Vagina (tissue), 2 donors: ENCODE measurements at places on chromosomes 7 and 10.

DNA sequence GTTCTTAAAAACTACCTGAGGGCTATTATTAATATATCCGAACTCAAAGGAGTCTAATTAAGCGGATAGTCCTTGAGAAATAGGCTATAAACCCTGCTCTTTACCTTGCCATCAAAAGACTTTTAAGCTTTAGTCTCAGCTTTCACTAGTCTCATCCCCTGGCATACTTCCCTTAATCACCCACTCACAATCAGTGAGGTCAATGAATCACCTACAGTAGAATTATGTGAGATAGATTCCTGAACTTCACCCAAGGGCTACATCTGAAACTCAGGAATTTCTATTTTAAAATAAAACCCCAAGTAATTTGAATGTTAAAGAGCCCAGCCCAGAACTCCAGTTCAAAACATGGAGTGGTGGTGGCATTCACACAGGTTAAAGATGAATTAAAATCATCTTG is 108.7 kb downstream of the ETV1 start:
- no peaks in the 10 kb centered on the region for H3K4me1 ChIP-seq
- DNase-seq = no peak
- no peaks in the 10 kb centered on the region for H3K27me3 ChIP-seq
- no peak overlapping the region for H3K27ac ChIP-seq
- H3K36me3 ChIP-seq = no peaks in the 10 kb centered on the region
- H3K4me3 ChIP-seq = no peak overlapping the region

DNA sequence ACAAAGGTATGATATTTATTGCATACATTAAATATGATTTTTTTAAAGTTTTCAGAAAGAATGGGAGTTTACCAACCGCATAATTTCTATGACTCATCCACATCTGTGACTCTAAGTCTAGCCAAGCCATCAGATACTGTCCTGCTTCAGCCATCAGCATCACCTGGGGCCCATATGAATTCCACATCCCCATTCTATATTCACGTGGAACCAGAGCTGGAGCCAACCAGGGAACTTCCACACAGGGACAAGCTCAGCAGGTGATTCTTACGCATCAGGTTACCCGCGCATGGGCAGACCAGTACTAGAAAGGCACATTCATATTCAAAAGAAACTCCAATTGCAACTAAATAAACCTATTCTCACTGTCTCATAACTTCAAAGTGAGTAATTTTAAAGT is 817.7 kb upstream of the IGFBP3 start:
- no peaks in the 10 kb centered on the region for H3K27me3 ChIP-seq
- no peak for DNase-seq
- H3K27ac ChIP-seq = no peak overlapping the region
- H3K4me3 ChIP-seq = no peak overlapping the region

GRCh38 chr7:155764438-155764793 is 47.8 kb downstream of the SHH start:
- H3K36me3 ChIP-seq = peaks cover 42% of the 10 kb centered on the region
- no peaks in the 10 kb centered on the region for H3K27me3 ChIP-seq
- no peak for DNase-seq
- H3K4me3 ChIP-seq = no peak overlapping the region
- H3K4me1 ChIP-seq = peaks cover 18% of the 10 kb centered on the region

GRCh38 chr7:154857240-154857639 is 145.7 kb downstream of the PAXIP1 start:
- no peak for DNase-seq
- H3K27ac ChIP-seq = no peak overlapping the region
- no peaks in the 10 kb centered on the region for H3K27me3 ChIP-seq
- H3K36me3 ChIP-seq = no peaks in the 10 kb centered on the region
- no peaks in the 10 kb centered on the region for H3K4me1 ChIP-seq
- H3K4me3 ChIP-seq = no peak overlapping the region

- no peaks in the 10 kb centered on the region for H3K4me1 ChIP-seq
- no peak for DNase-seq
- H3K4me3 ChIP-seq = no peak overlapping the region
- H3K36me3 ChIP-seq = no peaks in the 10 kb centered on the region
- H3K27me3 ChIP-seq = no peaks in the 10 kb centered on the region
Observed at GRCh38 chr7:88395715-88396114, 89.0 kb upstream of the STEAP4 start.
